Small intestine (tissue), 16 donors: ENCODE measurements at places on chromosomes 2 and 18.
A peak's percentile ranks its signal among the peaks of the same experiment; 100 is the strongest.

DNA sequence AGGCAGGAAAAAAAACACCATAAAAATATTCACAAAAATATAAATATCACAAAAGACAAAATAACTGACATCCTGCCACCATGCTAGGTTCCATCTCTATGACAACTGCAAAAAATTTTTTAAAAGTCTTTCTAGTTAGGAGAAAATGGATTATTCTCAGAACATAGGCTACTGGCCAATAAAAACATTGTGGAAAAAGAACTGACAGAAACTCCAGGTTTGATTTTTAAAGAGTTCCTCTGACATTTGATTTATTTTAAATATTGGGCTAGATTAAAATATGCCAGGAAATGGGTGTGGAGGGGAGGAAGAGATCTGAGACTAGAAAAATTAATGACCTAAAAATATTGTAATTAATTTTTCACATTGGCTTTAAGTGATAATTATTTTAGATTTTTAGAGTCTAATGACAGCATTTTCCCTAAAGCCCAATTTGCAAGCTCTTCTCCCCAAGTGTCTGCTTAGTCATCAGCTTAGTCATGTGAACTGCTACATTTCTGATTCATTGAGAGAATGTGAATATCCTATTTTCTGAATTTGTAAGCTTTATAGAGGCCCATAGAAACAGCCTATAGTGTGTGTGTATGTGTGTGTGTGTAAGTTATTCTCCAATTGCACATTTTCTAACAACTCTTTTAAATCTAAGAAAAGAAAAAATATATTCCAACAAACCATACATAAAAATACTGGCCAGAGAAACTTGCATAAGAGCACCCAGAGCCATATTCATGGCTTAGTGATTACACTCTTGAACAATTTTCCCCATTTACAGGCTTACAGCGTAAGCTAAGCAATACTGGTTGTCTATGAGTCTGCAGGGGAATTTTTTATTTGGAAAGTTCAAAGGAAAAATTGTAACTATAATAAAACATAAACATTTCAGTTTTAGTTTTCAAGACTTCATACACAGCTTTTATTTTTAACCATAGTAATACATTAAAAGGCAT lies 48.4 kb downstream of the TMEFF2 start:
- DNase-seq, result no peak

- DNase-seq, result peak; percentile 1
These were observed 430.0 kb upstream of the TNP1 start for GRCh38 chr2:217289907-217290280.

DNA sequence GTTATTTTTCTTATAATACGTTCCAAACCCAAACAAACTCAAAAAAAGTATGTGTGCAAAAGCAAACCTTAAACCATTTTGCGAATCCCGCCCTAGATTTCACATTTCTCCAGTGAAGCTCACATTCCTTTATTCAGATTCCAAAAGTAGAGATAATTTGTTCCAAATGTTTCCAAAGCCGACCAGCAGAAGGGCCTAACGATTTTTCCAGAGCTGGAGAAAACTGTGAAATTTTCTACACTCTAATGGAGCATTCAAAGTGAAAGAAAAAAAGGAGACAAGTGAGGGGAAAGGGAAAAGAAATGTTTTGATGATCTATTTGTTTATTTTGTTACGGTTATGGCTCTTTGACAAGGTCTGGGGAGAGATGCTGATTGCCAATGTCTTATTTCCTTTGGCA lies 286.5 kb upstream of the SLC14A2 start:
- no peak for DNase-seq

DNA sequence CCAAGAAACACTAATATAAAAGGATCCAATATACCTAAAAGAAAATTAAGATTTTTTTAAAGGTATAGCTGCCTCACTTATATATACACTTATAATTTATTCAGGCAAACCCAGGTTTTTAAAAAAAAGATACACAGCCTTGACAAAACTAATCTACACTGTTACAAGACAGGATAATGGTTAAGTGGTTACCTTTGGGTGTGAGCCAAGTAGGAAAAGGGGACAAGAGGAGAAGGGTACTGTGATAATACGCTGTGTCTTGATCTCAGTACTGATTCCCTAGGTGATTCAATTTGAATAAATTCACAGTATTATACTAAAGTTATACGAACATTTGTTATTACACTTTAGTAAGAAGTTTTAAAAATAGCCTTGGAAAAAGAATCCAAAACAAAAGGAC lies 30.6 kb downstream of the KLHL41 start:
- DNase-seq, result no peak

DNA sequence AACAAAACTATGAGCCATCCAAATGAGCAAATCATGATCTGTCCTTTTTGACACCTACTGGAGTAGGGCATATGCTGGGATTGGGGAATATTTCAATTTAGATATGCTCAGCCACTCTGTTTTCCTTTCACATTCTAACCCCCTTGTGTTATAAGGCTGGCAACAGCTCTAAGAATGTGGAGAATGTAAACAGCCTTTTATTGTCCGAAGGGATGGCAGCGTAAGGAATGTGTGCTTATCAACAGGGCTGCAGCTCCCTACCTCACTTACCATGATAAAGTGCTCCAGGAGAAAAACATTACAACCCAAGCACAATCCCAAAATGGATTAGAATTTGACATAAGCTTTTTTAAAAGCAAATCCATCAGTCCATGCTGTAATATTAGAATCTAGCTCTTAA lies 2.2 kb downstream of the NXPH2 start:
- DNase-seq, result no peak
